ENCODE measurements at places on chromosomes 11 and 22.

GRCh38 chr22:44033694-44034093 lies 9.6 kb downstream of the PARVB start:
- no peak overlapping the region for H3K27ac ChIP-seq
- no peaks in the 10 kb centered on the region for H3K27me3 ChIP-seq
- no peak for DNase-seq
- peaks cover 8% of the 10 kb centered on the region for H3K4me1 ChIP-seq
- H3K4me3 ChIP-seq: no peak overlapping the region

DNA sequence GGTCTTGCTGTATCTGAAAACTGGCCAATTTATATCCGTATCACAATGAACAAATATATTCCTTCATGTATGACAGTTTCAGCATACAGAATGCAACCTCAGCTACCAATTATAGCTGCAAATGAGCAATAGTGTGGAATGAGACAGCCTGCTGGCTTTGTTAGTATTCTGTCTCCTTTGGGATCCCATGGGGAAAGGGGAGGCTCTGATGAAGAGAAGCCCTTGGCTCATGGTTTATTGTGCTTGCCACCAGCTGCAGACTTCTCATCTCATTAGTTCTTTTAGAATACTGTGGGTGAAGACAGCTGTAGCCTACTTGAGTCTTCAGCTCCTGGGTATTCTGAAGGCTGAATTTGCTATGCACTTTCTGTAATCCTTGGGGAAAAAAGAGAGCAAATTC lies 42.4 kb downstream of the PITPNB start:
- H3K27ac ChIP-seq: no peak overlapping the region
- no peaks in the 10 kb centered on the region for H3K27me3 ChIP-seq
- no peak overlapping the region for H3K4me3 ChIP-seq
- peaks cover 16% of the 10 kb centered on the region for H3K36me3 ChIP-seq
- no peaks in the 10 kb centered on the region for H3K4me1 ChIP-seq

GRCh38 chr22:42962295-42963230 lies 52.4 kb downstream of the PACSIN2 start:
- peak overlapping the region; percentile 95 for H3K27ac ChIP-seq
- DNase-seq: no peak
- no peaks in the 10 kb centered on the region for H3K36me3 ChIP-seq
- H3K4me1 ChIP-seq: peaks cover 38% of the 10 kb centered on the region
- H3K4me3 ChIP-seq: no peak overlapping the region

DNA sequence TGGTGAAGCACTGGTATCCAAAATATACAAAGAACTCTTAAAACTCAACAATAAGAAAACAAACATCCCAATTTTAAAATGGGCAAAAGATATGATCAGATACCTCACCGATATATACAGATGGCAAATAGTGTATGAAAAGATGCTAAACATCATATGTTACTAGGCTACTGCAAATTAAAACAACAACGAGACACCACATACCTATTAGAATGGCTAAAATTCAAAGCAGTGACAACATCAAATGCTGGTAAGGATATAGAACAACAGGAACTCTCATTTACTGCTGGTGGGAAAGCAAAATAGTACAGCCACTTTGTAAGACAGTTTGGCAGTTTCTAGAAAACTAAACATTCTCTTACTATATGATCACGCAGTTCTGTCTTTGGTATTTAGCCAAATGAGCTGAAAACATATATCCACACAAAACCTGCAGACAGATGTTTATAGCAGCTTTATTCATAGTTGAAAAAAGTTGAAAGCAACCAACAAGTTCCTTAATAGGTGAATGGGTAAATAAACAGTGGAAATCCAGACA lies 38.5 kb downstream of the SIK3 start:
- H3K27ac ChIP-seq: no peak overlapping the region
- H3K4me3 ChIP-seq: no peak overlapping the region
- no peaks in the 10 kb centered on the region for H3K36me3 ChIP-seq
- no peak for DNase-seq
- no peaks in the 10 kb centered on the region for H3K27me3 ChIP-seq
- peaks cover 24% of the 10 kb centered on the region for H3K4me1 ChIP-seq

DNA sequence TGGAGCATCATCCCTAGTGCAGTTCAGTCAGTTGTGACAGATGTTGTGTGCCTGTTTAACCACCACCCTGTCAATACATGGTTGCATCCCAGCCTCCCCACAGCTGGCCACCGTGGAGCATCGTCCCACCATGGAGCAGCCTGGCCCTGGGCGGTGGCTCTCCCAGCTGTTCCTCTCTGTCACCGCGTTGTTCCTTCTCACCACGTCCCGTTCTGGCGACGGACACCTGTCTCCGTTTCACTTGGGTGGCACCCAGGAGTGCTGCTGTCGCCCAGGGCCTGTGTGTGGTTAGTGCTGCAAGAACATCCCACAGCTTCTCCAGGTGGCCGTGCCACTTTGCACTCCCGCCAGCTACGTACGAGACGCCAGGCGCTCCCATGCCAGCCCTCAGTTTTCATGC lies 26.5 kb downstream of the MUC6 start:
- H3K36me3 ChIP-seq: peaks cover 6% of the 10 kb centered on the region
- H3K27me3 ChIP-seq: no peaks in the 10 kb centered on the region

DNA sequence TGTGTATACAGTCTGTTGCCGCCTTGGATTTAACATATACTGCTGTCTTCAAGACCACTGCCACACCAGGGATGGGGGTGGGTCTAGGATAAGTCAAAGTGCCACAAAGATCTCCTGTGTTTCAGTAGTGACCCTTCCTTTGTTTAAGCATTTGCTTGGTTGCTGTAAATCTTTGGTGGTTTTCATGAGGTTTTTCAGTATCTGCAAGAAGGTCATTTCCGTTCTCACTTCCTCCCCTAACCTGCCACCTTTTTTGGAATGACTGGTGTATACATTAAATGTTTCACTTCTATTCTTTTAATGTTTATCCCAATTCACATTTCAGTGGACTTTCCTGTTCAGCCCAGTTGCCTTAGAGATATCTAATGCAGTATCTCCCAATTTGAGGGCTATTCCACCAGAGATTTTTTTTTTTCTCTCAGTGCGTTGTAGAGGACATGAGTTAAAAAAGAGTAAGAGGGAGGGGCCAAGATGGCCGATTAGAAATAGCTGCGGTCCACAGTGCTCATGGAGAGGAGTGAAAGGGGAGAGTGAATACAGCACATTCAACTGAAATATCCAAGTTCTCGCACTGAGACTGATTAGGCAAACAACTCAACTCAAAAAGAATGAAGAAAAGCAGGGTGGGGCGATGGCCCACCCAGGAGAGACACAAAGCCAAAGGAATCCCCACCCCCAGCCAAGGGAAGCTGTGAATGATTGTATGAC lies 43.2 kb downstream of the USP47 start:
- DNase-seq: no peak
- peaks cover 4% of the 10 kb centered on the region for H3K4me1 ChIP-seq
- no peak overlapping the region for H3K27ac ChIP-seq

- peaks cover 6% of the 10 kb centered on the region for H3K27me3 ChIP-seq
- 0 out of 2 replicates have a peak, but pooled peaks cover 9% of the 10 kb centered on the region for H3K4me1 ChIP-seq
- DNase-seq: no peak
- peak overlapping the region; percentile 92 for H3K4me3 ChIP-seq
- peak overlapping the region; percentile 73 for H3K27ac ChIP-seq
- peaks cover 4% of the 10 kb centered on the region for H3K36me3 ChIP-seq
Measured at GRCh38 chr11:123742031-123742723, 717 bp upstream of the ZNF202 start.

GRCh38 chr11:128662076-128662475 lies 31.8 kb upstream of the FLI1 start:
- peaks cover 11% of the 10 kb centered on the region for H3K27me3 ChIP-seq
- no peak for DNase-seq
- H3K27ac ChIP-seq: no peak overlapping the region
- H3K36me3 ChIP-seq: no peaks in the 10 kb centered on the region
- no peak overlapping the region for H3K4me3 ChIP-seq

DNA sequence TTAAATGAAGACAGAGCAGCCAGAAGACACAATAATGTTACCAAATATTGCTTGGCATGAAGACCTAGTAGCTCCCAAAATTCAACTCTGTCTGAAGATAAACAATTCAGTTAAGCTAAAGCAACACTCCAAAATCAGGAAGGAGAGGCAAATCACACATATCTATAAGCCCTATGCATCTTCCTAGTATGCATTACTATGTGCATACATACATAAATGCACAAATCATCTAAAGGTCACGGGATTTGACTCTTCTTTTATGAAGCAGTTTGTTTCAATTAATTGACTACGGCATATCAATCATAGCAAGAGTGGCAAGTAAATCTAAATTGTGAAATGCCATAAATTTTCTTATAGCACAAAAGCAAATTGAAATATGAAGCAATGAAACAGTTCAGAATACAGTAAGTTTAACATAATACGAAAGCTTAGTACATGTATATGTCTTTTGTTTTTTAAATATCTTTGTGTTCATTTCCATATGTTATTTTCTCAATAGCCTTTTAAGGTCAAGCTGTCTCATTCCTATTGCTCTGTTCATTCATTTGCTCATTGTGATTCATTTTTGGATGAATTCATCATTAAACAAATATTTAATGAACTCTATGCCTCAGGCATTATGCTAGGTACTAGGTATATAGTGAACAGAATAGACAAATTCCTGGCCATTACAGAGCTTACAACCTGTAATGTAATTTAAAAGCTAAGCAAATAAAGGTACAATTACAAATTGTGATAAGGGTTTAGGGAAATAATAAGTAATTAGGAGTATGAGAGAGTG lies 540.5 kb downstream of the DLG2 start:
- no peak for DNase-seq
- no peaks in the 10 kb centered on the region for H3K27me3 ChIP-seq
- H3K4me1 ChIP-seq: no peaks in the 10 kb centered on the region
- no peak overlapping the region for H3K27ac ChIP-seq
- no peaks in the 10 kb centered on the region for H3K36me3 ChIP-seq
- no peak overlapping the region for H3K4me3 ChIP-seq

DNA sequence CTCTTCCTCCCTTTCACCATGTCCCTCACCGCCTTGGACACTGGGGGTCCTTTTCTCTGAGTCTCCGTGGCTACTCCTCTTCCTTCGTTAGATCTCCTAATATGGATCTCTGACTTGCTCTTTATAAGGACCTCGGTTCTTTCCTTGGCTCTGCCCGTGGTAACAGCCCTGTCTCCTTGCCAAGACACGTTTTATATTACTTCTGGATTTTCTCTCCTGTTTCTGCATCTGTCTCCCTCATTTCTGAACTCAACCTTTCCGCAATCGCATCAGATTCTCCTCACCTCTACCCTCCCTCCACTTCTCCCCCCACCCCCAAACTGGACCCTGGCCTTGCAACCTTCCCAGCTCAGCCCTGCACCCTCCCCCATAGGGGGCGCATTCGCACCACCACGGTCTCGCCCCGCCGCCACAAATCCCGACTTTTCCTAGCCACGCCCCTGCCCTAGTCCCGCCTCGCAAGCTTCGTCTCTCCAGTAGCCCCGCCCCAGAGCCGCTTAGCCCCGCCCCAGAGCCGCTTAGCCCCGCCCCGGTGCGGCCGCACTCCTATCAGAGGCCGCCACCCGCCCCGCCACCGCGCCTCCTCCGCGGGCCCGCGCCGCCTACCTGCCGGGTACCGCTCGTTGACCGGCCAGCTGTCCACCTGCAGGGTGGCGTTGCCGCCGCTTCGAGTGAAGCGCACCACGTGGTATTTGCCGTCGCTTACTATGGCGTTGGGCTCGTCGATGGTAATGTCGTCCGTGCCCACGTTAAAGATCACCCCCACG lies 39.0 kb downstream of the SLC22A12 start:
- no peak overlapping the region for H3K27ac ChIP-seq
- no peak for DNase-seq
- H3K4me3 ChIP-seq: no peak overlapping the region
- H3K36me3 ChIP-seq: no peaks in the 10 kb centered on the region
